Globus pallidus (tissue), 1 donor: ENCODE measurements at places on chromosomes 7 and 10.

- no peak for DNase-seq
These were observed 75.3 kb downstream of the INPP5A start for GRCh38 chr10:132612571-132613504.

- no peak for DNase-seq
These were observed 56.7 kb downstream of the SNX10 start for GRCh38 chr7:26348234-26348851.

DNA sequence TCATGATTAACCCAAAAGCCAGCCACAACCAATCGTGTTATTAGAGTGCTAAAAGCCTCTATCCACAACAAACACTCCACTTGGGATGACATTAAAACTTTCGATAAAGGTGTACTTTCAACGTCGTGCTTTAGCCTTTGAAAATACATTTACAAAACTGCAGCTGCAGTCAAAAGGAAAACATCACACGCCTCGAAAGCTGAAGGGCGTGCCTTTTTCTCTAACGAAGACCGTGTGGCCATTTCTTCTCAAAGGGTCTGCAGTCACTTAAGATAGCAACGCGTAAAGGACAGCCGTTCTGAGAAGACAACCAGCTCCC, 1.1 kb downstream of the ARHGAP12 start:
- no peak for DNase-seq

DNA sequence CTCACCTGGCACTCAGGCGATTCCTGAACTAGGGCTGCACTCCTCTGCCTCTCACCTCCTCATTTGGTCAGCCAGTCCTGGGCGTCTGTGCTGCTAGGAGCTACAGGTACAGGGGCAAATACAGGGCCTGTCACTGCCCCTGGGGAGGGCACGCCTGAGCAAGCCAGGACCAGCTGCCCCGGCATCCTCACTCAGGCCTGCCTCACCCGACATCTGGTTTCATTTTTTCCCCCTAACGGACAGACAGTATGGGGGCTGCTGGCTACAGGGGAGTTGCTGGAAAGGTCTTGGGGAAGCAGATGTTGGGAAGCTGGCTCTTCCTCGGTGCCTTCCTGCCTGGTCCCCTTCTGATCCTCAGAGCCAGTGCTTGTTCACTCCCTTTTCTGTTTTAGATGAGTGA, 77.3 kb upstream of the PPIF start:
- no peak for DNase-seq

GRCh38 chr7:24572393-24572996, 757 bp upstream of the PALS2 start:
- no peak for DNase-seq

DNA sequence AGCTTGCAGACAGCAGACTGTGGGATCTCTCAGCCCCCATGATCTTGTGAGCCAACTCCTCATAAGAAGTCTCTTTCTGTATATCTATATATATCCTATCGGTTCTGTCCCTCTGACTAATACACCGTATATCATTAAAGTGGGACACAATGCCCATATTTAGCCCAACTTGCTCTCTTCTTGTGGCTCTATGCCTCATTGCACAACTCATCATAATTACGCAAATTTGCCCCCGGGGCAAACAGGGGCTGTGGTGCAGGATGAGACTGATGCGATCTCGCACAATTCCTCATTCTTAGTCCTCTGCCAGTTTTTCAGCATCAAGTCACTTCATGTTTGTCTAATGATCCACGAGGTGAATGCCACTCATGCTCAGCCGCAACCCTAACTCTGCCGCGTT, 183.2 kb downstream of the PRPF18 start:
- no peak for DNase-seq

DNA sequence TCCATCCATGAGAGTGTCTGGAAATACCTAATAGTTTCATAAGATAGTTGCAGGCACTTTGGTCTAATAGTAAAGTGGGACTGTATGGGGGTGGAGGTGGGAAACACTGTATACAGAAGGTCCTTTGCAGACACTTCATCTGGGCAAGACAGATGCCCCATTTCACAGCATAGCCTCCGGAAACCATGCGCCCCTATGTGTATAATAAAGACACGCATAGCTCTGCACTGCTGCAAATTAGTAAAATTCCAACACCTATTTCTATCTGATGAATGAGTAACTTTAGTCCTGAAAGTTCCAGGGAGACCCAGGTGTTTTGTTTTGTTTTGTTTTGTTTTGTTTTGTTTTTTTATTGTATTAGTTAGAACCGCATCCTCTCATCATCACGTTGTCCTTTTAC, 187.1 kb downstream of the CREB5 start:
- DNase-seq: no peak

DNA sequence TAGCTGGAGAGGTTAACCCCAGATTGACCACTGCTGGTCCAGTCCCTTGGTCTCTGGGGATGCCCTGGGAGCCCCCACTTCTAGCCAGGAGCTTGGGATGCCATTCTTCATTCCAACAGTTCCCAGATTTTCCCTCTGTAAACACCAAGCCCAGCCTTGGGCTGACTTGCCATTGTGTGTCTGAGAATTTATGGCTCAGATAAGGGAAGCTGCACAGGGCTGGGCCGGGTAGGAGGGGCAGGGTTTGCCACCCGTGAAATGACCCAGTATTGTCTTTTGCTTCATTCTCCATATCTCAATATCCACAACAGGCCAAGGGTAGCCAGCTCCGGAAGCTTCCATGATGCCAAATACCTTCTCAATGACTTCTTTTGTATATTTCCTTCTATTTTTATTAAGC, 32.1 kb downstream of the AFAP1L2 start:
- no peak for DNase-seq

DNA sequence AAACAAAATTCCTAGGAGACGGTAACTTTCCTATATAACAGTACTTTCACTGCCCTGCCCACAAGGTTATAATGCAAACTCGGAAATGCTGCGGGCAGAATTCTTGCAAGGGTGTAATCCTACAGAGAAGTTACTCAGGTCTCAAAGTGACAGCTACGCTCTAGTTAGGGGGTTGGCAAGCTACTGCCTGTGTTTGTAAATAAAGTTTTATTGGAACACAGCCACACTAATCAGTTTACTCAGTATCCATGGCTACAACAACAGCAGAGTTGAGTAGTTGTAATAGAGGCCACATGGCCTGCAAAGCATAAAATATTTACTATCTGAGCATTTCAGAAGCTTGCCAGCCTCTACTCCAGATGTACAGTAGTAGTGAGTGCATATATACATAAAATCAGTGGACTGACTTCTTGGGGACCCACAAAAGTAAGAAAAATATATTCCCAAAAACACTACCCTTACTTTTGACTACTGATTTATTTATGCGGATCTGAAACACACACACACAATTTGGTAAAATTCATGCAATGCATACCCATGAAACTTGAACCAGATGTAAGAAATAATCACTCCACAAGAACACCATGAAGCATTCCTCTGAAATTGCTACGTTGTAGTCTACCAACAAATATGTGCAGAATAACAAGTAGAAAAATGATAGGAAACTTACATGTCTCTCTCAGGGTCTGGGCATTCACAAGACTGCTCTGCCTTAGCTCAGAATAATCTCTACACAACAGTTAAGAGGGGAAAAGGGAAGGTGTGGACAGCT, 53.0 kb downstream of the SMURF1 start:
- DNase-seq: no peak

GRCh38 chr10:10545771-10546170, 471.9 kb upstream of the CELF2 start:
- no peak for DNase-seq

GRCh38 chr7:9017286-9017685, 583.9 kb downstream of the NXPH1 start:
- no peak for DNase-seq

DNA sequence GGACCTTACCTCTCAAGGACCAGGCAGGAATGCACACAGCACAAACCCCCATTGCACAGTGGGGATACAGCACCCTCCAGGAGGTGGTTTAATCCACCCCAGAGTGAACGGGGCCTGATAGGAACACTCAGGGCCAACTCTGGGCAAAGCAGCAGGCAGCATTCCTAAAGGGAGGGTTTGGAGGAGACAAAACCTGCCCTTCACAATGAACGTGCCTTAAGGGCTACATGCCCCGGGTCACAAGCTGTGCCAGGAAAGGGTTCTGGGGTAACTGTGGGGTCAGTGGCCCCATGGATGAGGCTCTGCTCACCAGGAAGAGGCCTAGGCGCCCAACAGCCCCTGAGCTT, 1.1 kb downstream of the GPRIN2 start:
- DNase-seq: no peak

DNA sequence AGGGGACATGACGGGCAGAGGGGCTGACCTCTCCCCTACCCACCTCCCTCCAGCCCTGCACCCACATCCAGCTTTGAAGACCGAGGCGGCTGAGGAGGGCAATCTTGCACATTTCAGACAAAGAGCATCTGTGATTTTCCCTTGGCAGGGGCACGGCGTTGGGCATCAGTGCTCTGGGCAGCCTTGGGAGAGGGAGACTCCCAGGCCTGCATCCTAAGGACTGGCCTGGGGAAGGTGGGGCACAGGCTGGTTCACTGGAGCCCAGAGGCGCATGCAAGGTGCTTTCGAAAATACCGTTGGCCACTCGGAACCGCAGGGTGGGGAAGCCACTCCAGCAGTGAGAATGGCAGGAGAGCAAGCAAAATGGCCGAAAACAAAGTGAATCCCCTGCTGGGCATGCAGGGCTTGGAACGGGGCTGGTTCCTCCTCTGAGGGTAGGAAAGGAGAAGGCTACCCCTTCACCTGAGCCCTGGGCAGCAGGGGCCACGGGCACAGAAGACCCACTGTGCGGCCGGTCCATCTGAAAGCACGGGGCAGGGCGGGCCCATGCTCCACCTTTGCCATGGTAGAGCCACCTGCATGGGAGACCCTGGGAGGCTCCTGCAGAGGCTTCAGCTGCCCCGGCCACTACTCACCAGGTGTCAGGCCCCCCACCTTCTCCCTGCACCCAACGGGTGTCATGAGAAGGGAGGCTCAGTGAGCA, 49.8 kb downstream of the EBF3 start:
- DNase-seq: no peak

- DNase-seq: no peak
These were observed 1.2 kb upstream of the WNT2 start for GRCh38 chr7:117323851-117324711.

DNA sequence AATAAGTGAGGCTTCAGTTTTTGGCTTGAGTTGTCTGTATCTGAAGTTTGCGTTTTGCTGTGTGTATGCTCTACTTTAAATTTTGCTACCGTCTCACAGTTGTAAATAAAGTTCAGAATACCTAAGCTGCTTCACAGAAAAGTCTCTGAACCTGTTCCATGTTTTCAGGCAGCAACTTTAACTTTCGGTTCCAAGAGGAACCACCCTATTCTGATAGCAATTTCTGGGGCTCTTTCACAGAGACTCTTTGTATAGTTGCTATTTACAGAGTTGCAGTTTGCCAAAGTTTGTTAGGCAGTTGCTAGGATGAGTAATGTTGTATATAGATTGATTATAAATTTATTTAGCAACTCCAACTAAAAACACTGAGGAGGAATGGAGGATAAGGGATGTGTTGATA, 5.7 kb downstream of the FAM221A start:
- DNase-seq: peak; percentile 27

- DNase-seq: no peak
These were observed 255.1 kb upstream of the LRRN3 start for GRCh38 chr7:110835849-110836248.

GRCh38 chr10:67976292-67977245, 92.1 kb downstream of the SIRT1 start:
- peak; percentile 18 for DNase-seq

GRCh38 chr10:5523796-5524574, 776 bp upstream of the CALML3 start:
- DNase-seq: no peak

DNA sequence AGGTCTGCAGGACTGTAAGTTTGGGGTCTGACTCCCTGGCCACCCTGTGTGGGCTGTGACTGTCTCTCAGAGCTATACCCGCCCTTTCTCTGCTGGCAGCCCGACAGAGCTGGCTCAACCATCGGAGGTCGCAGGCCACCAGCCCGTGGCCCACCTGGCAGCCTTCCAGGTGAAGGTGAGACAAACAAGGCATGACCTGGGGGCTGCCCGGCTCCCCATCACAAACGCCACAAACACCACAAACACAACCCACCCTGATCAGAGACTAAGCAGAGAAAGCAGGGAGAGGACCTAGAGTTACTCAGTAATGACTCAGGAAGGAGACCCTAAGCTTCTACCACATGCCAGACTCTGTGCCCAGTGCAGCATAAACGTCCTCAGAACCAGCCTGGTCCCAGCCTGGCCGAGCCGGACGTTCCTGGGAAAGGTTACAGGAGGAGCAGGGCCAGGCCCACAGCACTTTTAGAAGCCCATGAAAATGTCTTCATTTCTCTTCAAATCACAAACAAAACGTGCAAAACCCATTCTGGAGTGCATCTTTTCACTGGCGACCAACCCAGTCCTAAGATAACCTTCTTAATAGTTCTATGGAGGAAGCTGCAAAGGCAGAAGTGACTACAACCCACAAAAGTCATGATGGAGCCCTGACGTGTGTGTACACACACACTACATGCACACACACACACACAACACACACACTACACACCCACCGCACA, 66.8 kb downstream of the MKI67 start:
- DNase-seq: no peak

GRCh38 chr10:82736305-82736704, 861.3 kb downstream of the NRG3 start:
- no peak for DNase-seq

DNA sequence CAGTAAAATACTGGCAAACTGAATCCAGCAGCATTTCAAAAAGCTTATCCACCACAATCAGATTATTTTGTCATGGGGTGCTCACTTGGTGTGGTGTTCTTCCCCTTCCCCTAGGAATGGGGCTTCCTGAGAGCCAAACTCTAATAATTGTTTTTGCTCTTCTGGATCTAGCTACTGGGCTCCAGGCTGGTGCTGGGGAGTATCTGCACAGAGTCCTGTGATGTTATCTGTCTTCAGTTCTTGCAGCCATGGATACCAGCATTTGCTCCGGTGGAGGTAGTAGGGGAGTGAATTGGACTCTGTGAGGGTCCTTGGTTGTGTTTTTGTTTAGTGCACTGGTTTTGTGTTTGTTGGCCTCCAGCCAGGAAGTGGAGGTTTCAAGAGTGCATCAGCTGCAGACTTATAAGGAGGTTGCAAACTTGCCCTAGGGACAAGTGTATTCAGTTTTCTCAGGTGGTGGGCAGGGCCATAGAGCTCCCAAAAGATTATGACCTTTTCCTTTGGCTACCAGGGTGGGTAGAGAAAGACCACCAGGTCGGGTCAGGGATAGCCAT, 308.5 kb upstream of the MAGI2 start:
- no peak for DNase-seq

GRCh38 chr10:12547301-12547771, 198.0 kb downstream of the CAMK1D start:
- no peak for DNase-seq

DNA sequence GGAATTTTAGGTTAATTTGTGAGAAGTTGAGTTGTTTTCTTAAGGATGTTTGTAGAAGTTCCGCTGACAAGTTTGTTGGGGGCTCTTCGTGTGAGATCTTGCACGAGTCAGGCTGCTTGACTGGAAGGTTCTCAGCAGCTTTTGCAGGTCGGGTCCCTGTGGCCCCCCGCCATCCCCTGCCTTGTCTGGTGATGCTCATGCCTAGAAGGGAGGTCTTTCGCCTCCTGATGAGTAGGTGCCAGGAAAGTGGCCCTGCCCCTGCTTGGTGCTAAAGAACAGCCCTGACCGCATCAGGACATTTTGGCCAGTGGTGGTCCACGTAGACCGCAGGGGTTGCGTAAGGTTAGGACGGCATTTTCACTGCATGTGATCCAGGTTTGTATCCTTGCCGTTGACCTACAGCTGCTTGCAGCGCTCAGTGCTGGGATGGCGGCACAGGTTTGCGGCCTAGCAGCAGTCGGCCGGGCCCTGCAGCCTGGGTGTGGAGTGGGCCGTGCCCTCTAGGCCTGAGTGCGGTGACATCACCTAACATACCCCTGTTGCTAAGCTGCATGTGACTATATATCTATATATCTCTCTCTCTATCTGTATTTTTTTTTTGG, 62.4 kb downstream of the DNAJB6 start:
- DNase-seq: no peak

GRCh38 chr7:105118612-105119600, 104.9 kb downstream of the KMT2E start:
- no peak for DNase-seq
